GM23248 (cell line): ENCODE measurements at places on chromosomes 16 and 17. TPM values are rescaled to one million over a fixed set of nuclear protein-coding genes. Genes with fewer than 3 reads are reported as not detected.

DNA sequence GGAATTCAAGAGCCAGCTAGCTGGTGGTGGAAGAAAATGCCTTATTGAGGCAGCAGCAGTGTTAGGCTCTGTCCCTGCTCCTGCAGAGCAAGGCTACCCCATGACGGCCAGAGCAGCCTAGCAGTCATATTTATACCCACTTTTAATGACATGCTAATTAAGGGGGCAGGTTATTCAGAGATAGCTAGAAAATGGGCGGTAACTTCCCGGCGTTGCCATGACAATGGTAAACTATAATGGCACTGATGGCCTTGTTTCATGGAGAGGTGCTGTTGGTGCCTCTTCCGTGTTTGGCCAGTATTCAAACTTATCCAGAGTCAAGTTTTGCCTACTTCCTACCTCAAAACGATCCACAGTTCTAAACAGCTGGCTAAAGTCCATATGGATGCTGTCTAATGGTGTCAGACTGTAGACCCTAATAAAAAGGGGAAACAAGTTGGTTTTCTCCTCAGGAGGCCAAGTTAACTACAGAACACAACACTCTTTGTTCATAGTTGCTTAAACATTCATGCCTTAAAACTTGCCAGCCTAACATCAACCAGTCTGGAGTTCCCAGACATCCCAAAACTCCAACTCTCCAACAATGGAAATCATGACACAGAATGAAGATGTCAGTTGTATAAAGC, 3.7 kb upstream of the SCNN1B start:
- no peak for DNase-seq

DNA sequence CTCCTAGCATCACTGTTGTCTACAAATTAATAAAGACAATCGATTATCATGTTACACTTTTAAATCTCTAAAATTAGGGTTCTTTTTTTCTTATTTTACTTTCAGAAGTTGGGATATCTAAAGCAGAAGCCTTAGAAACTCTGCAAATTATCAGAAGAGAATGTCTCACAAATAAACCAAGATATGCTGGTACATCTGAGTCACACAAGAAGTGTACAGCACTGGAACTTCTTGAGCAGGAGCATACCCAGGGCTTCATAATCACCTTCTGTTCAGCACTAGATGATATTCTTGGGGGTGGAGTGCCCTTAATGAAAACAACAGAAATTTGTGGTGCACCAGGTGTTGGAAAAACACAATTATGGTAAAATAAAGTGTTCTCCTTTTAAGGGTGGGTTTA, 2.4 kb downstream of the RAD51C start:
- DNase-seq, result no peak

- DNase-seq, result no peak
Measured at GRCh38 chr17:65340401-65340800, 203.2 kb downstream of the RGS9 start.

DNA sequence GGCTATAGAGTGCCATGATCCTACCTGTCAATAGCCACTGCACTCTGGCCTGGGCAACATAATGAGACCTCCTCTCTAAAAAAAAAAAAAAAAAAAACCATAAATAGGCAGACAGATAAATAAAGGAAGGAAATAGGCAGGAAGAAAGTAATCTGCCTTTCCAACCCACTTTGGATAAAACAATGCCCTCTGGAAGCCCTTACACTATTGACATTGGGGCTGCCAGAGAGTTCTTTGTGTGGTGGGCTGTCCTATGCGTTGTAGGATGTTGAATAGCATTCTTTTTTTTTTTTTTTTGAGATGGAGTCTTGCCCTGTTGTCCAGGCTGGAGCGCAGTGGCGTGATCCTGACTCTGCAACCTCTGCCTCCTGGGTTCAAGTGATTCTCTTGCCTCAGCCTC, 7.2 kb upstream of the RFWD3 start:
- no peak for DNase-seq

DNA sequence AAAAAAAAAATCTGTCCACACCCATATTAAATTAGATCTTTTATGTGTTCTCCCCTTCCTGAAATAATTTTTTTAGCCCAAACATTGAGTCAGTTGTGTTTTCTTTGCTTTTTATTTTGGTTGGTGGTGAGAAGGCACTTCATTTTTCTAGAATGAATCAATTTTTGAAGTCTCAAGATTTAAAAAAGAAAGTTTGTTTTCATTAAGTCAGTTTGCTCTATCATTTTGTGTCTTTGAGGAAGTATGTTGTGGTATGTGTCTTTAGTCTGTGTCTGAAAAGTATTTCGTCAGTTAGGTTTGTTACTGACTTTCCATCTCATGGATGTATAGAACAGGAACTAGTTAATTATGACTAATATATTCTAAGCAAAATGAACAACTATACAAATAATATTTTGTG, 3.8 kb downstream of the IGF2BP1 start:
- DNase-seq, result peak; percentile 38

DNA sequence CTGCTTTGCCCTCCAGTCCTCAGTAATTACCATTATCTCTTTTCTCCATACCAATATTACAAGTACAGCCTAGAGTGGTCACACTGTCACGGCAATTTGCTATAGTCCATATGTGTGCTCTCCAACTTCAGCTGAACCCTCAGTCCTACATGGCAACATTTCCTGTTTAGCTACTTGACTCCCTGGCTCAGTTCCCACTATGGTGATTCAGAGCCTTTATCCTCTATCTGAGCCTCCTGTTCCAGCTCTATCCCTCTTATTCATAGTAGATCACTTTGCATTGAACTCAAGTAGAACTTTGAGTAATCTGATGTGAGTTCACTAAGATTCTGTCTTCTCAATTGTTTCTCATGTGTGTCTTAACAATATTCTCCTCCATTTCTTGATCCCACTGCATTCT, 43.7 kb upstream of the GOSR1 start:
- peak; percentile 93 for DNase-seq

The FBXL16 gene
- total RNA-seq, result 0.54 TPM in 1 of 2 replicates, not detected in the other

The TMEM106A gene
- 10.2 and 15.4 TPM in 2 replicates for total RNA-seq

The PITPNM3 gene
- total RNA-seq, result 12.8 and 13.7 TPM in 2 replicates

The KNOP1 gene
- 8.0 and 11.8 TPM in 2 replicates for total RNA-seq

The NAT9 gene
- 23.6 and 26.4 TPM in 2 replicates for total RNA-seq

The SUPT4H1 gene
- total RNA-seq, result 48.7 and 57.1 TPM in 2 replicates

The TMEM235 gene
- total RNA-seq, result not detected in 2 replicates

The NDE1 gene
- total RNA-seq, result 27.6 and 31.2 TPM in 2 replicates
